ENCODE measurements at places on chromosomes 5 and 9.

- DNase-seq = no peak
These were observed 72.2 kb downstream of the COL15A1 start for GRCh38 chr9:99015890-99016289.

DNA sequence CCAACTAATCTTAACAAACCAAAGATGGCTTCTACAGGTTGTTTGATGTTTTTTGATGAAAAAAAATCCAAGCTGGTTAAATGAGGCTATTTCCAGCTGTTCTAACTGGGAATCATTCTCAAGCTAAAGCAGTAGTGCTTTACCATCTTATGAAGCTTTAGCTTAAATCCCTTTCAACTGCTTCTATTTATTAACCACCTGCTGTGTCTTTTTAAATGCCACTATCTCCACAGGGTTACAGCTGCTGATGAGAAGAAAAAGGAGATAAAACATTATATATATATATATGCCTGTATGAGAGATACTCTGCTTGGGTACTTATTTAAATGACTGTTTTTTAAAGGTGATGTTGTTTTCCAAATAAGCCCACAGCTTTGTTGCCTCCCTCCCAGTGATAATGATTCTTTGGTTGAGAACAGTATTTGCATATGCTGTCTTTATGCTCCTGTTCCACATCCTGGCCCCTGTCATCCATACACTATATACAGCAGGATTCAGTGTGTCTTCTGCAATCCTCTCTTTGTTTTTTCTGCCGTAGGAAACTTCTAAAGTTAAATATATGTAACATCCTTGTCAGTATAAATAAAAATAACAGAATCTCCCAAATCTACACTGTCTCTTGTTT is 164.0 kb downstream of the PAM start:
- no peak for DNase-seq

DNA sequence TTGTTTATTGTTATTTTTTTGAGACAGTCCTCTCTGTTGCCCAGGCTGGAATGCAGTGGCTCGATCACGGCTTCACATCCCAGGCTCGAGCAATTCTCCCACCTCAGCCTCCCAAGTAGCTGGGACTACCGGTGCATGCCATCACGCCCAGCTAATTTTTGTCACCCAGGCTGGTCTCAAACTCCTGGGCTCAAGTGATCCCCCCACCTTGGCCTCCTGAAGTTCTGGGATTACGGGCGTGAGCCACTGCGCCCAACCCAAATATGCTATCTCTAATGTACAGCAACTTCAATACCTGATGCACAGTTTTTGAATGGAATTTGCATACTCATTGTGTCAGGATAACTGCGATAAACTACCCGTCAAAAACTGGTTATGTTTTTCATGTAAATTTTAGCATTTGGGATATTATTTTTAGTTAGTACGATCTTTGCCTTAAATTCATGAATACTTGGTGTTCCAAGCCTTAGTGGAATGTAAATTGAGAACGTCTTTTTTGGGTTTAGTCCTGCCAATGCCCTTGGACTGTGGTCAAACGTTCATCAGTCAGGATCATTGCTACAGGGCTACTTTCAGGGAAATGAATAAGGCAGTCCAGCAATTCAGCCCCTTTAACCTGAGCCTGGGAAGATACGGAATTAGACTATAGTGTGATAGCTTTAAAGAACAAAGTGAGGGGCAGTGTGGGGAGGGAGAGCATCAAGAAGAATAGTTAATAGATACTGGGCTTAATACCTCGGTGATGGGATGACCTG is 4.4 kb downstream of the UGCG start:
- DNase-seq = no peak

DNA sequence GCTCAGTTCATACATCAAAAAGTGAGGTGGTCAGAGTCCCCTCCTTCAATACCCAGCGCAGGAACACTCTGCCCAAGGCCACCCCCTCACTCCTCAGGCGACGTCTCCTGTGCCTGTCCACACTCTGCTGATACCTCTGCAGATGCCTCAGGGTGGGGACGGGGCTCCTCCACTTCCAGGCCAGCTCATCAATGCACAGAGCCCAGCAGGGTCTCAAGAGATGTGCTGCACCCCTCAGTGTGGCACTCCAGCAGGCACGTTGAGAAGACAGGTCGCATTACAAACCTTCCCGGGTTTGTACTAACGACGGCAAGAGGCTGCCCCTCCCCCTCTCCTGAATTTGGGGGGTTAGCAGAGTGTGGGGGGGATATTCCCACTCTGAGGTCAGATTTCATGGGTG is 128.5 kb downstream of the ZNF354C start:
- DNase-seq = no peak

DNA sequence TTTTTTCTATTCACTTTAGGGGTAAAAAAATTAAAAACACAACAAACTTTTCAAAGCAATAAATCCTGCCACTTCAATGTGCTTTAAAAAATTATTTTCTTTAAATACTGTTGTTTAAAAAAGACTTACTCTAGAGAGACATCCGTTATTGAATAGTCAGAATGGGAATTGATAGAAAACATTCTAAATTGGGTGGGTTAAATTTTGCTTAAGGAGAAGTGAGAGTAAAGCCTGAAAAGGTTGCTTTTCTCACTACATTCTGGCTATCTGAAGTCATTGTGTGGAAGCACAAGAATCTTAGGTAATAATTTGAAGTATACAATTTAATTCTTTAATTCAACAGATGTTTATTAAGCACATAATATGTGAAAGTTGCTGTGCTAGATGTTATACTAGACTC is 509.3 kb downstream of the NR2F1-AS1 start:
- DNase-seq = no peak

DNA sequence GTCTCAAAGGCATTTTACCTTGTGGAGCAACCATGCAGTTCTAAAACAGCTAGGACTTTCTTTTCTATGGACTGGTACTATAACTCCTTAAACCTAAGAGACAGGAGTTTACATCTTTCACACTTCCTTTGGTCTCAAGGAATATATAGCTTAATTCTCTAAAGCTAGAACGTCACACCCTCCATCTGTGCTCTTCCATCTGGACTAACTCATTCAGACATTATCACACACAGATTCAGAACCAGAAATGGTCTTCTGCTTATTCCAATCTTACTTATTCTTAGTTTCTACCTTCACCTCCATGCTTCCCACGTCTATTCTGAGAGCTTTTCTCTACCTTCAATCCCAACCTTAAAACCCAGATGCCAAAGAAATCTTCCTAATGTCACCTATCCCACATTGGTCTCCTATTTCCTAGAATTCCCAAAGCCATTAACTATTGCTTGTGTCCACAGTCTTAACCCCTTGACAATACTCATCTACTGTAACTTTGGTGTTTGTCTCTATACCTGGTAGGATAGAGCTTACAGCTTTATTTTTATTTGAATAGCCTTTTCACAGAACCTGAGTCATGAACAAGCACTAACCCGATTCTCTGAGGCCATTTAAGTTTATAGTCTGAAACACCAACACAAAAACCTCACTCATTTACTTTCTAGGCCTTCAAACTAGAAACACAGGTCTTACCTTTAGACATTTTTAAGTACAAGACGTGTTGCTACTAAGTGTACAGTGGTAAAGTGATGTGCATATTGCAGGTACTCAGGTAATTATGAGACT is 22.8 kb downstream of the CSNK1A1 start:
- DNase-seq = no peak

DNA sequence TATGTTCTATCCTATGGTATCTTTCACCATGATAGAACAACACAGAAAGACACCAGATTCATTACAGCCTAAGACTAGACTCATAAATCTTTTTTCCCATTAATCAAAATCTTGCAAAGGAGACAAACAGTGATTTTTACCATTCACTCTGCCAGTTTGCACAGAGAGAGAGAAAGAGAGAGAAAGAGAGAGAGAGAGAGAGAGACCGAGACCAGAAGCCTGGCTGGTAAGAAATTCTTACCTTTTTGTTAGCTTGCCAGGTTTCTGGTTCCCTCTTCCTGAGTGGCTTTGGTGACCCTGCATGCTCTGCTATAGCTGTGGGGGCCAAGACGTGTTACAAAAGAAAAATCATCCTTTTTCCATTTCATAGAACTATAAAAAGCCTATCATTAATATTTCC is 18.6 kb downstream of the TMEM161B start:
- no peak for DNase-seq

GRCh38 chr9:71955300-71955915 is 44.0 kb downstream of the C9orf85 start:
- no peak for DNase-seq

GRCh38 chr5:54703565-54704255 is 186.2 kb downstream of the SNX18 start:
- no peak for DNase-seq

DNA sequence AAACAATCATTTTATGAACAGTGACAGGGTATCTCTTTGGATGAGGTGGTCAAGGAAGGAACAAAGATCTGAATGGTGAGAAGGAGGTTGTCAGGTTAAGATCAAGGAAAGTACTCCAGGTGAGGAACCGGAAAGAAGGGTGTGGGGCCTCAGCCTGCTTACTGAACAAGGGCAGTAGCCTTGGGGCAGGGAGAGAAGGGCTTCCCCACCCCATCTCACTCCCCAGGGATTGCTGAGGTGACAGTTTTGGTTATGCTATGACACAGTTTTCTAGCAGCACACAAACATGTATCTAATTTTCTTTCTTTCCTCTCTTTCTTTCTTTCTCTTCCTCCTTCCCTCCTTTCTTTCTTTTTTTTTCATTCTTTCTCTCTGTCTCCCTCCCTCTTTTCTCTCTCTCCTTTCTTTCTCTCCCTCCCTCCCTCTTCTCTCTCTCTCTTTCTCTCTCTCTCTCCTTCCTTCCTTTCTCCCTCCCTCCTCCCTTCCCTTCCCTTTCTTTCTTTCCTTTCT is 4.1 kb upstream of the HDHD3 start:
- DNase-seq = no peak

GRCh38 chr5:163163858-163164257 is 273.5 kb upstream of the CCNG1 start:
- no peak for DNase-seq

GRCh38 chr9:106893088-106893487 is 30.1 kb downstream of the ZNF462 start:
- DNase-seq = peak; percentile 46

- DNase-seq = no peak
These were observed 10.4 kb upstream of the MAPK9 start for GRCh38 chr5:180302256-180302655.
